ENCODE measurements at places on chromosomes 11 and 22.

DNA sequence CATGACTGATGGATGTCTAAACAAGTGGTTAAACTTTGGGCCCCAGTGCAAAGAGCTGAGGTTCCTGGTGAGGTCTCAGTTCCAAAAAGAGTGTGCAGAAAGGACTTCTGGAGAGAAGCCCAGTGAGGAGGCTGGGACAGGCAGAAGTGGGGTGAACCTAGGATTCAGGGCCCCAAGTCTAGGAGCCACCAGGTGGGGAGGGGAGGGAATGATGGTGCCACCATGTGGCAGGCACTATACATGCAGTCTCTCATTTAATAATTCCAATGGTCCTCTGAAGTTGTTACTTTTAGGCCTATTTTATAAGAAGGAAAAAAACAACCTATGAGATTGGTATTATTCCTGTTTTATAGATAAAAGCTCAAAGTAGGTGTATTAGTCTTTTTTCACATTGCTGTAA, 102.0 kb downstream of the INSC start:
- DNase-seq = no peak

GRCh38 chr11:82757660-82758357, 24.1 kb upstream of the FAM181B start:
- no peak for DNase-seq

DNA sequence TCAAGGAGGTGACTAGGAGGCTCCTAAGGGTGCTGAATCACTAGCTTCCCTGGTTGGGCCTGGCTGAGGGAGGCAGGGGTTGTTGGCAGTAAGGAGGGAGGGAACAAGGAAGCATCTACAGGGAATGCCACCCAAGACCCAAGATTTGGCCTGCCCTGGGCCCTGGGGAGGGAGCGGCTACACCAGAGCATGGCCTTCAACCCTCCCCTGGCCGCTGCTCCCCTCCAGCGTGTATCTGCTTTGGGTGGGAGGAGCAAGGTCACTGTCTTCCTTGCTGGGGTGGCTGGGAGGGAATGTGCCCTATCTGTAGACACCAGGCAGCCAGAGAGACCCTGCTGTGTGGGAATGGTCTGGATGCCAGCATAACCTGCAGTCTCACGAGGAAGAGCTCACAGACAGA, 29.5 kb upstream of the MYEOV start:
- DNase-seq = no peak

GRCh38 chr11:6402061-6402470, 11.8 kb downstream of the SMPD1 start:
- DNase-seq = no peak

DNA sequence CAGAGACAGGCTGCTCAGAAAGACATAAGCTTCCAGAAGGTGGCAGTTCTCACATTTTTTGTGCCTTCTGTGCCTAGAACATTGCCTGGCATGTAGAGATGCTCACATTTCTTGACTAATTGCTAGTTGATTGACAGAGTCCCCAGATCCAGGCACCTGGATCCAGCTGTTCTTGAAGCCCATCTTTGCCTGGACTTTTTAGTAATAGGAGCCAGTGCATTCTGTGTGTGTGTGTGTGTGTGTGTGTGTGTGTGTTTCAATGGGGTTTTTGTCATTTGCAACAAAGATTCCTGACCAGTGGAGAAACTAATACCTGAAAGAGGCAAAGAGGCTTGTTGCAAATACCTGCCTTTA, 15.1 kb downstream of the MRGPRF start:
- no peak for DNase-seq

DNA sequence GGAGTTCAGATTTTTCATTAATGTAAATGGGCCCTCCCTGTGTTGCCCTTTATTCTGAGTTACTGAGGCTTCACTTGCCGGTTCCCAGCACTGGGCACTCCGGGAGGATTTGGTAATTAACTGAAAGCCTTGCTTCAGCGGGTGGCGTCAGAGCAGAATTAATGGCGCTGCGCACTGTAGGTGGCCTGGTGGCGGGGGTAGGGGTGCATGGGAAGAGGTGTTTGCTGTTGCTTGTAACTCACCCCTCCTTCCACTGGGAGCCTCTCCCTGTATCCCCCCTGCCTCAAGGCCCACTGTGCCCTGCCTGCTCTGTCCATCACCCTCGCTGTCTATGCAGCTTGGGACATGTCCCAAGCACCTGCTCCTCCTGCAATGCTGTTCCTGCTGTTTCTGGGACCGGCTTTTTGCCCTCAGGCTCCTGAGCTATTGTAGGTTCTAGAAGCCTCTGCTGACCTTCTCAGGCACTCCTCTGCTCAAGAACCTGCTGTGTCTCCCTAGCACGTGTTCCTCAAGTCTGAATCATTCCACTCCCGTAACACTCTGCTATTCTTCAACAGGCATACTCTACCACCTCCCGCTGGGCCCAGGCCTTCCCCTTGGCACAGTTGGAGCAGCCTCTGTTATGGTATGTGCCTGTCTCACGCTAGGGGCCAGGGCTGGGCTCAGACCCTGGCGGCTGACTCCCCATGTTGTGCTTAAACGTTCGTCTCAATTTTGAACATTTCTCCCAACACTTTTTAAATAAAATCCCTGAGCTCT, 24.4 kb downstream of the ARHGAP8 start:
- DNase-seq = no peak

- no peak for DNase-seq
Measured at GRCh38 chr11:97815667-97816066, 1205.1 kb upstream of the CNTN5 start.

- DNase-seq = no peak
Measured at GRCh38 chr11:9280655-9281301, 15.6 kb upstream of the DENND5A start.
